Myocyte (in vitro differentiated cells): ENCODE measurements at places on chromosomes 13 and 19.

GRCh38 chr13:84358601-84359000 is 476.3 kb upstream of the SLITRK1 start:
- DNase-seq, result peak; percentile 43

DNA sequence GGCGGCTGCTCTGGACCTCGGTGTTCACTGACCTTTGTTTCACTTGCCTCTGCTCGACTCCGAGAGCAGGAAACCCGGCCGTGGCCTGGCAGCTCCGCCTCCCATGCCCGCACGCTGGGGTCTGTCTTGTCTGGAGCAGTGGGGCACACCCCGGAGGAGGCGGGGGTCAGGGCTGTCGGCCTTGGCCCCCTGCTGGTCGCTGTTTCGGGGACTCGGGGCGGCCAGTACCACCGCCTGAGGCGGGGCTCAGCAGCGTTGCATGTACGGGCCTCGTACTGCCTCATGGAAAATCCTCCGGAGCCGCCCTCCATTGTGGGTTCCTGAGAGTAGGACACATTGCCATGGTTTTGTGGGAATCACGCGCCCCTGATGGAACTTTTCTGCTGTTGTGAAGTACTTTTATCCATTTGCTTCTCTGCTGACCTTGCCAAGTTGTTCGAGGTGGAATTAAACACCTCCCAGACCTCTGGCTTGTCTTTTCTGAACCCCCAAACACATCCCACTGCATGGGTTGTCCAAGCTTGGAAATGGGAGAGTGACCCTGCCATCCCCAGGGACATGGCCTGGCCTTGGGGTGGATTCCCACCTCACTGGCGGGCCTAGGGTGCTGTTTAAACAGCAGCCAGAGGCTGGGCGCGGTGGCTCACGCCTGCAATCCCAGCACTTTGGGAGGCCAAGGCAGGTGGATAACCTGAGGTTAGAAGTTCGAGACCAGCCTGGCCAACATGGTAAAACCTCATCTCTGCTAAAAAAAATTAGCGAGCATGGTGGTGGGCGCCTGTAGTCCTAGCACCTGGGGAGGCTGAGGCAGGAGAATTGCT is 5.5 kb upstream of the NDUFS7 start:
- no peak for DNase-seq

DNA sequence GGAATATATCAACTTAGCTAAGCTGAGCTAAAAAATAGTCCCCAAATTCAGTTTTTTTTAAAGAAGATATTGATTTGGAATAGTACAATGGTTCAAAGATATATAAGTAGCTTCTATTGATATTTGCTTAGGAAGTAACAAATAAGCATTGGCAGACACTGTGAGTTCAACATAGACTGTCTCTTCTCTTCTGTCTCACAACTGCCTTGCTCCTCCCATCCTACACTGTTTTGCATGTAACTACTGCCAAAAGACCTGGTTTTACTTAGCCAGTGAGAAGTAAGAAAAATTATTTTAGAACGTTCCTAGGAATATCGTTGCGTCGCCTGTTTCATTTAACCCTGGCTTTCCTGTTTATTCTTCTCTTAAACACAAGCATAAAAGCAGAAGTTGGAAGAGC is 859.0 kb upstream of the SPRY2 start:
- no peak for DNase-seq

DNA sequence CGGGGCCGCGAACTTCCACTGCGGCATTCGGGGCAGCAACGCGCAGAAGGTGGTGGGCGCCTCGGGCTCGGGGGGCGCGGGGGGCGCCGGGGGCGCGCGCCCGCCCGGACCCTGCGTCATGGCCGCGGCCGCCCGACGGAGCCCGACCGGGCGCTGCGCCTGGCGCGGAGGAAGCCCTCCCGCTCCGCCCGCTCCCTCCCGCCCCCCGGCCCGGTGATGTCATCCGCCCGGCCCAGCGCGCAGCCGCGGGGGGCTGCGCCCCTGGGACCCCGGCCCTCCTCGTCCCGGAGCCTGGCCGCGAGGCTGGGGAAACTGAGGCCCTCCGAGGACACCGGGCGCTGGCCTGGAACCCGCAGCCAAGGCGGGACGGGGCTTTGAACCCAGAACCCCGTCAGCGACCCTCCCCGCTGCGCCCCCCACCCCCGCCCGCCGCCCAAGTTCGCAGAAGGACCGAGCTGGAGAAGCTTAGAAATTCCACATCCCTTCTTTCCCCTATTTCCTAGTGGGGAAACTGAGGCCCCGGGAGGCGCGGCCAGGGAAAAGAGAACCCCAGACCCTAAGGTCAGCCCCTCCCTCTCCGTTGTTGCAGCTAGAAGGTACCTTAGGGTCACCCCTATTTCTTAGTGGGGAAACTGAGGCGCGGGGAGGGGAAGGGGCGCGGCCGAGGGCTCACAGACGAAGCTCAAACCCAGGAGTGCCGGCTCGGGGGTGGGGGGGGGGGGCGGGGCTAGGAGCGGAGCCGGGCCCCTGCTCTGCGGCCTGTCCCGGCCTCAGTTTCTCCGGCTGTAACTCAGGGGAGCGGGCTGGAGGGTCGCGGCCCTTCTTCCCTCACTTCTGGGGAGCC is at the start of gene SHC2:
Gene SHC2 (minus strand): TSS at position 157 of the 844 bp plus-strand sequence. CDS start 37 bp downstream, at position 120.
- DNase-seq, result no peak

GRCh38 chr13:25689539-25689938 is 317.8 kb downstream of the ATP8A2 start:
- DNase-seq, result peak; percentile 72

GRCh38 chr13:25901460-25902376 is 150.1 kb downstream of the SHISA2 start:
- peak; percentile 64 for DNase-seq

DNA sequence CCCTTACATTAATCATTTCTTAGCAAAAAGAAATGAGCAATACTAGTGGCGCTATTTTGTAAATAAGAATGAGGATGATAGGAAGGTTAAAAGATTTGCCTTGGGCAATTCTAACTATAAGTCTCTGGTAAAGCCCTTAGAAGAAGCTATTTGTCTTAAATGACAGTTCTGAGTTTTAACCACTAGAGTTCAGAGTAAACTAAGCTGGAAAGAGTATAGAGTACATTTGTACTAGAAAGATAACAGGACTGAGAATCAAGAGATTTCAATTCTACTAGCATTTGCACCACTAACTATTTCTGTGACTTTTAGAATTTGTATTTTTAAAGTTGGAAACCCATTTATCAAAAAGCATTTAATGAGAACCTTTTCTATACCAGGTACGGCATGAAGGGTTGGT is 750.3 kb downstream of the OLFM4 start:
- no peak for DNase-seq

DNA sequence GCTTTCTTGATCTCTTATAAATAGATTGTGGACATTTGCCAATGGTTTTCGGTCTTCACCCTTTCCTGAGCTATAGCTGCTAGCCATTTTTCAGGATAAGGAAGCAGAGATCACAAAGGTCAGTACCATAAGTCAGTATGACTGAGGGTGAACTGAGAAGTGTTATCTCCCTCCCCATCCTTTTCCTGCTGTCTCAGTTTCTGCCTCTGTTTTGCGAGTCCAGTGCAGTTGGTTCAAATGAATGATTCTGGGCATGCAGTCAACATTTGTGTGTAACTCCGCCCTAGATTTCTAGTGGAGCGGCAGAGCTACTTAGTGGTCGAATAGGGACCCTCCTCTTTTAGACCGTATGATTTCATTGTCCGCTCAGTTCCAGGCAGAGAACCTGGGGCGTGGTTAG is 460.8 kb upstream of the ARGLU1 start:
- DNase-seq, result no peak

- peak; percentile 30 for DNase-seq
Measured at GRCh38 chr13:110882972-110883371, 31.9 kb downstream of the ANKRD10 start.

DNA sequence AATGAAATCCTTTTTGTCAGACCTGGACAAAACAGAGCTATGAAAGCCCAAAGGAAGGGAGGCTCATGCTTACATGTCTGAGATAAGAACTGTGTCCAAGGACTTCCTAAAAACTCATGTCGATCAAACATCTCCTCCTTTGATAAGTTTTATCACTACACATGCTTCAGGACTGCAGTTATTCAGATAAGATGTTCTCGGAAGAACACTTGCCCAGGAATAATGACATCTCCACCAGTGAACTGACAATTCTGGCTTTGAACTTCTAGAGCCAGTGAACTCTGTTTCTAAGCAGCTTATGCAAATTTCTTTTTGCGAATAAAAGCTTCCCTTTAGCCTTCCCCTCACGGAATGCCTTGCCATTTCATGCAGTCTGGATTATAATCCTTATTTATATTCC is 561.6 kb downstream of the TBC1D4 start:
- DNase-seq, result no peak

GRCh38 chr13:44903574-44903985 is 85.7 kb downstream of the NUFIP1 start:
- peak; percentile 98 for DNase-seq

GRCh38 chr13:44415815-44416214 is 42.2 kb downstream of the SERP2 start:
- no peak for DNase-seq

- peak; percentile 49 for DNase-seq
Measured at GRCh38 chr13:40221460-40222201, 444.8 kb downstream of the FOXO1 start.

DNA sequence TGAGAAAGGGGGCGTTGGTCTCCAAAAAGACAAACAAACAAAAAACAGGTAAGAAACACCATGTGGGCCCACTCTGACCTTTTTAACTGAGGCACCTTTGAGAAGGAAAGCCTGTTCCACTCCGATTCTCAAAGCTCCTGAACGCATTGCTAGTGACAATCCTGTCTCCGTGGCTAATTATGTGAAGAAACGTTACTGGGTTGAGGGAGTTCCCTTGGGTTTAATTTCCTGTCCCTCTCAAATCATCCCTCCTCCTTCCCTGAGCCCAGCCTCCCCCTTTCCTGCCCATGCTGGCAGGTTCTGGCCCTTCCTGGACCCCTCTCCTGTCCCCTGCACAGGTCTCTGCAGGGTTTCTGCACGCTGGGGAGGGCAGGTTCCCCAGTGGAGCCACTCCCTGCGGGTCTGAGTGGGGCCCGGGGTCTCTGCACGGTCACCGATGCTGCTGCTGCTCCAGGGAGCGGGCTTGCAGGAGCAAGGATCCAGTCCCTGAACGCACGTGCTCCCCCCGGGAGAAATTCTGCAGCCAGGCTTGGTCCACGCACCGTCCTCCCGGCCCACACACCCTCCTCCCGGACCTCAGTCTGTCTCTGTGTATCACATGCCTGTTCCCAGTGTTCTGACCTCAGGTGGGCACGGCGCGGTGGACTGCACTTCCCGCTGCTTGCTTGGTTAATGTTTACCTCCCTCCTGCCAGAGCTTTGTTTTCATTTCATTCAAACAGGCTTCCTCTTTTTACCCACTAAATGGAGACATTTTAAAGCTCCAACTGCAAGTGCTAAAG is 76.4 kb upstream of the MCF2L start:
- no peak for DNase-seq

- DNase-seq, result no peak
Measured at GRCh38 chr19:28435551-28436271, 777.2 kb downstream of the UQCRFS1 start.

- DNase-seq, result no peak
Measured at GRCh38 chr13:61756031-61756430, 340.4 kb upstream of the PCDH20 start.

GRCh38 chr13:66377569-66377968 is 852.6 kb downstream of the PCDH9 start:
- DNase-seq, result no peak

GRCh38 chr13:80717776-80718175 is 376.9 kb upstream of the SPRY2 start:
- DNase-seq, result no peak

DNA sequence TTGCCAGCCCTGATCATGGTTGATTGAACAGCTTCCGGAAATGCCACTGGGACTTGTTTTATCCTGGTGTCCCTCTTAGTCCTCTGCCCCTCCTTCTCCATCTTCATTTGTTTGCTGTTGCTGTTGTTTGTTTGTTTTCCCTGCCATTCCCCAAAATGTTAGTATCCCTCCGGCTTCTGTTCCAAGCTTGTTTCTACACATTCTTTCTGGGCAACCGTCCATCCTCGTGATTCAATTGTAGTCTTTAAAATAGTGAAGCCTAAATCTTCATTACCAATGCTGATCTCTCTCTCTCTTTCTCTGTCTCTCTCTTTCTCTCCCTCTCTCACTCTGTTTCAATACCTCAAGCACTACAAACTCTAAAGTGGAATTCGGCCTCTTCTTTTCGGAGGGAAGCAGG is 649.3 kb upstream of the ARGLU1 start:
- no peak for DNase-seq

DNA sequence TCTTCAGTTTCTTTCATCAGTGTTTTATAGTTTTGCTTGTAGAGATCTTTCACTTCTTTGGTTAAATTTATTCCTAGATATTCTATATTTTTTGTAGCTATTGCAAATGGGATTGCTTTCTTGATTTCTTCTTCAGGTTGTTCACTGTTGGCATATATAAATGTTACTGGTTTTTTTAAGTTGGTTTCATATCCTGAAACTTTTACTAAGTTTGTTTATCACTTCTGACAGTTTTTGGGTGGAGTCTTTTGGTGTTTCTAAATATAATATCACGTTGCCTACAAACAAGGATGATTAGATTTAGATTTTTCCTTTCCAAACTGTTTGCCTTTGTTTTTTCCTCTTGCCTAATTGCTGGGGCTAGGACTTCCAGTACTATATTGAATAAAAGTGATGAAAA is 109.7 kb downstream of the PAN3 start:
- DNase-seq, result no peak

GRCh38 chr13:22288496-22288895 is 617.6 kb downstream of the FGF9 start:
- DNase-seq, result no peak

DNA sequence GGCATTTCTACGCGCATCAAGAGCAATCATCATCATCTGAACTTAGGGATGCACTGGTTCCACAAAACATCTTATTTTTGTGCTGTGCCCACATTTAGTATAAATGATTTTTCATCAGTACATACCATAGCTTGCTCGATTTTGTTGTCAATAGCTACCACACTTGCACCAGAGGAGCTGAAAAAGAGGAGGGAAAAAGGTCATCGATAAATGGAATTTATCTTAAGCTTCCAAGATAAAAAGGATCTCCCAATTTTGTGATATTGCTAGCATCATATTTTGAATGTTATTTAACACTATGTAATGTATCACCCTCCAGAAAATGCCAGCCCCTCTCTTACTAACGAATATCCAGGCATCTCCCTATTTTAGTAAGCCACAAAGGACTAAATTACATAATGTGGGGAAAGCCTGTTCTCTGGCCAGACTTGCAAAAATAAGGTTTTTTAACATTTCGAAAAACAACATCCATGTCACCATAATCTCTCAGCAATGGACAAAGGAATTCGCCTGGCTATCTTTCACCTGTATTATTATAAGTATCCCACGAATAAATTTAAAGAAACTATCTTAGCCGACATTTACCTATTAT is 62.4 kb downstream of the SERP2 start:
- DNase-seq, result no peak

DNA sequence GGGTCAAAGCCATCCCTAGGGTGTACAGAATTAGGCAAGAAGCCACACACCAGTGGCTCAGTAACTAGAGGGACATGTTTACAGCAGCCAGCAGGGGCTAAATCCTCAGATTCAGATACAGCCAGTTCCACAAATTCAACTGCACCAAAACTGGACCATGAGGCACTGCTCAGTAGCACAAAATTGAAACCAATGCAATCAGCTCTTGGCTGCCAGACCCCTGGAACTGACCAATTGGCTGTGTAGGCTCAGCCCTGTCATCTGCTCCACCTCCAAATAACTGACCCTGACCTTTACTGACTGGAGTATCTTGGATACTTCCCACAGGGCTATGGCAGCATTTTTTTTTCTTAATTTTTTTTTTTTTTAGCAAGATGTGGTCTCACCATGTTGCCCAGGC is 226.5 kb downstream of the FOXO1 start:
- DNase-seq, result no peak

GRCh38 chr13:97245011-97245410 is 22.9 kb downstream of the MBNL2 start:
- DNase-seq, result no peak
